ENCODE measurements at places on chromosomes 12 and 14.
A peak's percentile ranks its signal among the peaks of the same experiment; 100 is the strongest.

GRCh38 chr12:61823102-61823501, 437.1 kb upstream of the USP15 start:
- DNase-seq: no peak

DNA sequence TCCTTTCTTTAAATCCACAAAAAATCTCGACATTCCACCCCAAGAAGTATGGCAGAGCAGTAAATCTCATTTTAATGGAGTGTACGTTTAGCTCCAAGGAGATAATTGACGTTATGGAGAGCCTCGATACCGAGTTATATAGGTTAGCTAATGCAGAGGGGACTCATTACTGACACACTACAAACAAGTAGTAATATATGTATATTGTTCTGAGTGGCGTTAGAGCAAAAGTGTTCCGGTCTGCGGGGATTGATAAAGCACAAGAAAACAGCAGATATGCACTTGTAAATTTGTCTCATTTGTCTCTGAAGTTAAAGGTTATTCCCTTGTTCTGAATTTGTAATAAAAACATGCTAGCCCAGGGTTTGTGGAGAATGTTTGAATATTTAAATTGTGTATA, 84.1 kb downstream of the BCL11B start:
- no peak for DNase-seq

DNA sequence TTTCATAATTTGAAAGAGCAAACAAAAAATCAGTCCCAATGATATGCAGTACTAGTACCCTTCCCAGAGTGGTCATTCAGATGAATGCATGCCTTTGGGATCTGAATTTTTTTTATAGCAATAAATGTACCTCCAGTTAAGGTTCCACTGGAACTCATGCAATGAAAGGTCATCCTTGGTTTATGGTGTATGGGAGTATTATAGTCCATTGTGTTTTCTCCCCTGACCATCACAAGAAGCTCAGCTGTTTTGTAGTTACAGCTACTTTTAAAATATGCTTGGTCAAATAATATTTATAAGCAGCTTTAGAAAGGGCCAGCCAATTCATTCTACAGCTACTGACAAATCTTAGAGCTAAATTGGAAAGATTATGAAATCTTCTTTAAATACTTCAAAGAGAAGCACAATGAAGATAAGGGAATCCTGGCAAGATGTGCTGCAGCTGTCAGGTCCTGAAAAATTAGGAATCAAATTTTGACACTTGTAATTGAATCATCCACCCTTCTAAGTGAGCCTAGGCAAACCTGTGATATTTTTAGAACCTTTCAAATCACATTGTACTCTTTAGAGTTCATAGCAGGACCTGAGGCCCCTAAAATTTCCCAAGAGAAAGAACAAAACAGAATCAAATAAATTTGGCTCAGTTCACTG, 46.5 kb downstream of the IFT81 start:
- DNase-seq: no peak

DNA sequence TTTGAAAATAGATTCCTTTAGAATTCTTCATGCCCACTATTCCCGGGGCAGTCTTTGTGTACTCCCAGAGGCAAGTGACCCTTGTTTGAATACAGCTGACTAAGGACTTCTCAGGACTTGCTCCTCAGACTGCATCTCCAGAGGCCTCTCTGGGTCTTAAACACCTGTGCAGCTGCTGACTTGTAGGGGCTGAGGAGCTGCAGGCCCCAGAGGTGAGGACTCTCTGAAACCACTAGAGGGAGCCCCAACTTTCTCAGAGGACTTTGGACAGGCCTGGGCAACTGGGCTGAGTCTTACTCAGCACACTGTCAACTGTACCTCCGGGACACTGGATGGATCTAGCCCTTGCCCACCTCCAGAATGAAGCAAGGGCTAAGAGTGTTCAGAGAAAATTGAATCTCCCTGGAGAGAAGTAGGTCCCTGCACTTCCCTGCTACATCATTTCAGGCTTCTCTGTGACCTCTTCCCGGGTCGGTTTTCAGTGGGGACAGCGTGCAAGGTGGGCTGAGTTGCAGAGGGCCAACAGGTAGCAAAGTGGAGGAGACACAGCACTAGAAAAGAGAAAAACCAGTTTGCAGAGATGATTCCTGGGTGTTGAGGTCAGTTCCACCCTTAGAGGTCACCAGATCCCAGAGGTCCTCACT, 164.6 kb downstream of the TMEM117 start:
- DNase-seq: peak; percentile 67

GRCh38 chr14:67853715-67854114, 34.1 kb downstream of the RAD51B start:
- DNase-seq: no peak

GRCh38 chr12:132089407-132089910, 54.7 kb downstream of the DDX51 start:
- no peak for DNase-seq

DNA sequence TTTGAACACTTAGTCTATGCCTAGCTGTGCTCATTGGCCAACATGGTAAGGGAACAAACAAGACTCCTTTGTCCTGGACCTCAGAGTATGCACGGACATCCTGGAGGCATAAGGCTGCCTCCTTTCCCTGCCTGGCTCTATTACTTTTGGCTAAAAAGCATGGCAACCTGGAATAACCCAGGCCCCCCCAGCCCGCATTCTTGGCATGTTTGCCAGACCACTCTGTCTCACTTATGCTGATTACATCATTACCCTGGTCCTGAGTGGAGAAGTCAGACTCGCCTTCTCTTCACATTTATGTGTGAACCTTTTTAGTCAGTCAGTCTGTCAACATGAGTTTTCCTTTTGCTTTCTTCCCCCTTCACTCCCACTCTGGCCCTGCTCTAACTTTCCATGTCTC, 58.0 kb upstream of the ELK3 start:
- DNase-seq: peak; percentile 70

DNA sequence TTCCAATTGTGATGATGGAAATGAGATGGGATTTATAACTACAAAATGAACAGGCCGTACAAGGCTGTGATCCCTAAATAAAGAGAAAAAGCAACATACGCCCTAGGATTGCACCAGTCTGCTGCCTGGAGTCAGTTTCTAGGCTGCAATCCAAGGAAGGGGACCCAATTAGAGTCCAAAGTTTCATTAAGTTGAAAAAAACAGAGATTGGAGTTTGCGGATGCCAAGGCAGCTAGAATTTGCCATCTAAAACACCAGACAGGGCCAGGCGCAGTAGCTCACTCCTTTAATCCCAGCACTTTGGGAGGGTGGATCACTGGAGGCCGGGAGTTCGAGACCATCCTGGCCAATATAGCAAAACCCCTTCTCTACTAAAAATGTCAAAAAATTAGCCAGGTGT, 661.0 kb downstream of the RPS29 start:
- DNase-seq: no peak

DNA sequence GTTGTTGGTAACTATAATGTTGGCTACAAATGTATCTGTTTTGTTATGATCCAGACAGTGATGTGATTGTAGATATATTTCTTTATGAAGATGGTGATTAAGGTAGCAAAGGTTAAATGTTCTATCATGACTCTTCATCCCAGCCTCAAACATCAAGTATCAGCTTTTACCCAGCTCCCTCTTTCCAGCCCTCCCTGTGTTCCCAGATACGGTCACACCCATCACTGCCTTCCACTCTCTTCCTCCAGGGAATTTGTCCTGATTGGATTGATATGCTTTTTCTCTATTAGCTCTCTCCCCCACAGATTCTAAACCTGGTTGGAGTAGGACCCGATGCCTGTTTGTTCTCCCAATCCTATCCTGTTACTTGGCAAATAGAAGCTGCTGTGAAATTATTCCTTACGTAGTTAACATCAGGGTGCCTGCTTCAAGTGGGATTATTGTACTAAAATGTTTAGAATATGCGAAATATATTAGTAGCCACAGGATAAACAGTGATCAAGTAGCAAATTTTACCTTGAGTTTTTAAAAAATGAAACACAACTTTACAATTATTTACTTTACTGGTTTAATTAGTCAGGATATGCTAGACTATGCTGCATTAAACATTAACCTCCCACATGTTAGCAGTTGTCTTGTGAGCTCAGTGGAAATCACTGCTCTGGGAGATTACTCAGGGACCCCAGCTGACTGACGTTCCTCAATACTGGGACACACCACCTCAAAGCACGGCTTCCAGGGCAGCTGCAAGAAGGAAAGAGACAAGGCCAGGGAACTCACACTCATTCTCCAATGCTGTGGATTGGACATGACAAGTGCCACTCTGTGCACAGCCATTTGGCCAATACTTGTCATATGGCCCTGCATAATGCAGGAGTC, 165.3 kb downstream of the ALX1 start:
- no peak for DNase-seq

DNA sequence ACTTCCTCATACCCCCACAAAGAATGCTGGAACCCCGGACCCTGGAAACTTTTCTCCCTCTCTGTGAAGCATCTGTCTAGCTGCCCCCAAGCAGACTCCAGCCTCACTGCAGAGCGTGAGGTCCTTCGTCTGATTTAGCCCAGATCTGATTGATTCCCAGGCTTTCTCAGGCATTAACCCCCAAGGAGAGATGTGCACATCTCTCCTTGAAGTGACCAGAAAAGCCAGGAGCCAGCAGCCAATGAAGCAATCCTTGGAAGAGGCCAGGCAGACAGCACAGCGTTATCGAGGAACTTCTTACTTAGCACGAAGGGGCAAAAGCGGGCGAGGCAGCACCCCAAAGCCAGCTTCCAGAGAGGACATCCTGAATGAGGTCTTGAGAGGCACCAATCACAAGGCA, 100.7 kb downstream of the ZFP36L1 start:
- no peak for DNase-seq

DNA sequence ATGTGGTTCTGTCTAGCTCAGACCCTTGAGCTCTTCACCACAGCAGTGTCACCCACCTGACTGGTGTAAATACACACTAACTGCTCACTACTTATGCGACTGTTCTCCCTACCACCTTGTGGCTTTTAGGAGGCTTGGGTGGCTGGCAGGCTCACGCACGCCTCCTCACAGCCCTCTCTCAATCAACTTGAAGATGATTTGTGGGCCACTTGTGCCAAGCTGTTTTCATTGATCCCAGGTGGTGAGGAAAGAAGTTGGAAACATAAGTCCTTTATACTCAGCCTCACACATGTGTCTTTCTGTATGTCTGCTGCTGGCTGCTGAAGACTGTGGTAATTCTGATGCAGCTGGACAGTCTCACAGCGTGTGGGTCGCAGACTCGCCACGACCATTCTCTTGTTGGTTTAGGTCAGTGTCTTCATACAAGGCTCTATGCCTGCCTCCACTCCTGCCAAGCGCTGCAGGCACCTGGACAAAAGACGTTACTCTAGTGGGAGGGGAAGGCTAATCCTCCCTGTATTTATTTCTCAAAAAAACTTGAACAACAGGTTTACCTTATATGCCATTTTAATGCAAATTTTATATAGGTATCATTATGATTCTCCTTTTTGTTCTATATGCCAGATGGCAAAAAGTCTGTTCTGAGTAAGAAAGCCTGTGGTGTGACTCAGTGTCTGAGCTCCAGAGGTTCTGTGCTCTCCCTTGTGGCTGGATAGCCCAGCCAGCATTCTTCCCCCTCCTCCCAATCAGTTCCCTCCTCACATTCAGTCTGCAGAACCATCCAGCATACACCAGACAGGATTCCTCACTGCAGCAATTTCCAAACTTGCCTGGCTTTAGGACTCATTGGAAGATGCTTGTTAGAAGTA, 115.6 kb downstream of the DIP2B start:
- peak; percentile 86 for DNase-seq

GRCh38 chr12:90741611-90742010, 213.4 kb downstream of the CCER1 start:
- no peak for DNase-seq

All from urothelium cell line (cell line).